Upper lobe of right lung (tissue), 1 donor: ENCODE measurements at places on chromosomes 4 and X.

DNA sequence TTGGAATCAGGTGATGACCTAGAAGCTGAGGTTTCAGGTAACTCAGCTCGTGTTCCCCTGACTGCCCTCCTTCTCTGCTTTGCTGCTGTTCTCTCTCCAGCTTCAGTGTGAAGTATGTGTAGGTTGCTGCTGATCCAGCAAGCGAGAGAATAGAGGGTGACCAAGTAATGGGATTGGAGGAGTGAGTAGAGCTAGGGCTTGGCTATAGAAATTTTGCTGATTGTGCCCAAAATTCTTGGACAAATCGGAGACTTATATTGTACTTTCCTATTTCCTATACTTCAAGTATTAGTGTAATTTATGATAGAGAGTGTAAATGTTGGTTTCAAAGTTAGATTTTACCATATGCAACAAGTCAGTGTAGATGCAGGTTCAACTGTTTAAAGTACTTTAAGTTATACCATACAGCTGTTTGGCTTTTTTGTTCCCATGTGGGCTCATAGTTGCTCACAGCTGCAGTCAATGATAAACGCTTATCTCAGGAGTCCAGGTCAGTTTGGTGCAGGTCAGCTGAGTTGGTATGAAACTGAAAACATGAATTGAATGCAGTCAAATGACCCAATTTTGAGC, 48.0 kb downstream of the RAPGEF2 start:
- no peaks in the 10 kb centered on the region for H3K27me3 ChIP-seq
- no peak overlapping the region for H3K27ac ChIP-seq
- H3K36me3 ChIP-seq: no peaks in the 10 kb centered on the region
- H3K4me1 ChIP-seq: peaks cover 17% of the 10 kb centered on the region
- no peak for DNase-seq
- no peak overlapping the region for H3K4me3 ChIP-seq

DNA sequence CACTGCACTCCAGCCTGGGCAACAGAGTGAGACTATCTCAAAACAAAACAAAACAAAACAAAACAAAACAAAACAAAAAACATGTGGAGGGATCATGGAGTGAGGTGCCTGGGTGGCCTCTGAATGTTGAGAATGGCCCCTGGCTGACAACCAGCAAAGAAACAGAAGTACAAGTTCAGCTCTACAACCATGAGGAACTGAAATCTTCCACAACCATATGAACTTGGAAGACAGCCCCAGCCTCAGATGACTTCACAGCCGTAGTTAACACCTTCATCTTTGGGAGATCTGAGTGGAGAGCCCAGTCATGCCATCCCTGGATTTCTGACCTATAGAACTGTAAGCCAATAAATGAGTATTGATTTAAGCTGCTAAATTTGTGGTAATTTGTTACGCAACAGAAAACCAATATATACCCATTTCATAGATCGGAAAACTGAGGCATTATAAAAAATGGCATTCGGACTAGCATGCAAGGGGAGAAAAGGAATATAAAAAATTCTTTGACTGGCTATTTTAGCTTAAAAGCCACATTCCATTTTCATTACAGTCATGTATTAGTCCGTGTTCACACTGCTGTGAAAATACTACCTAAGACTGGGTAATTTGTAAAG, 138.7 kb upstream of the RAPGEF2 start:
- H3K27ac ChIP-seq: no peak overlapping the region
- no peak for DNase-seq
- no peak overlapping the region for H3K4me3 ChIP-seq
- no peaks in the 10 kb centered on the region for H3K4me1 ChIP-seq

DNA sequence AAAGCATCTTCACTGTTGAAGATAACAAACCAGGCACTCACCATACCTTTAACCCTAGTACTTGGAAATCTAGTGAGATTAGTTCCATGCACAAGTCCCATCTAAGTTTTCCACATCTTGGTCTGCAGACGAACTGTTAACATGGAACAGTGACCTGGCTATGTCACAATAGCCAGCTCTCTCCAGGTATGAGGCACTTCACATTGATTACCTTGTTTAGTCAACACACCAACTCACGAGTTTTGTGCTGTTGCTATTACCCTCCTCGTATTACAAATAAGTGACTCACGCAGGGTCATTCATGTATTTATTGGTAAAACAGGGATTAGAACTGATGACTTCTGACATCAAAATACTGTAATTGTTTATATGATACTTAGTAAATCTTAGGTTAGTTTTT, 36.4 kb upstream of the FRAS1 start:
- H3K27ac ChIP-seq: no peak overlapping the region
- no peaks in the 10 kb centered on the region for H3K4me1 ChIP-seq
- DNase-seq: no peak
- no peaks in the 10 kb centered on the region for H3K36me3 ChIP-seq
- no peaks in the 10 kb centered on the region for H3K27me3 ChIP-seq
- no peak overlapping the region for H3K4me3 ChIP-seq

GRCh38 chr4:66804979-66805378, 740.3 kb downstream of the CENPC start:
- H3K36me3 ChIP-seq: no peaks in the 10 kb centered on the region
- no peak for DNase-seq
- no peak overlapping the region for H3K27ac ChIP-seq

GRCh38 chrX:150363561-150364346, 637 bp downstream of the MAMLD1 start:
- H3K36me3 ChIP-seq: no peaks in the 10 kb centered on the region
- DNase-seq: peak; percentile 68
- peak overlapping the region; percentile 74 for H3K27ac ChIP-seq

GRCh38 chr4:153521999-153522801, 56.0 kb downstream of the TMEM131L start:
- H3K27ac ChIP-seq: no peak overlapping the region
- H3K36me3 ChIP-seq: no peaks in the 10 kb centered on the region
- no peaks in the 10 kb centered on the region for H3K27me3 ChIP-seq
- no peak overlapping the region for H3K4me3 ChIP-seq

- DNase-seq: no peak
- H3K4me3 ChIP-seq: no peak overlapping the region
- no peak overlapping the region for H3K27ac ChIP-seq
These were observed 259.8 kb downstream of the FBXO8 start for GRCh38 chr4:174023641-174024040.

- no peak for DNase-seq
- H3K4me1 ChIP-seq: peaks cover 16% of the 10 kb centered on the region
- no peak overlapping the region for H3K4me3 ChIP-seq
- H3K27me3 ChIP-seq: no peaks in the 10 kb centered on the region
- no peaks in the 10 kb centered on the region for H3K36me3 ChIP-seq
These were observed 61.2 kb downstream of the TRIM2 start for GRCh38 chr4:153265306-153266047.

- no peaks in the 10 kb centered on the region for H3K4me1 ChIP-seq
- DNase-seq: no peak
- H3K27me3 ChIP-seq: no peaks in the 10 kb centered on the region
- H3K36me3 ChIP-seq: no peaks in the 10 kb centered on the region
These were observed 121.7 kb upstream of the ETNPPL start for GRCh38 chr4:108884596-108884995.

DNA sequence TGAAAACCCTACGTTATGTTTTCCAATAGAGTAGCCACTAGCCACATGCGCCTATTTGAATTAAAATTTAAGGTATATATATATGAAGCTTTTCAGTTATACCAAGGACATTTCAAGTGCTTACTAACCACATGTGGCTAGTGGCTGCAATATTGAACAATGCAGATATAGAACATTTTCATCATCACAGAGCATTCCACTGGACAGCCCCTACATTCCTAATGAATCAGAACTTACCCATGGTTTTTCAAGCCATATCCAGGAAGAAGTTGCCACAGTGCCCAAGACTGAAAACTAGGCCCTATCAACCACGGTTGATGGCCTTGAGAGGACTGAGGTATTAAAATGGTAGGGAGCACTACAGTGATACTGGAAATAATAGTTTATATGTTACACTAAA, 29.7 kb downstream of the NEK1 start:
- no peaks in the 10 kb centered on the region for H3K27me3 ChIP-seq
- no peak overlapping the region for H3K4me3 ChIP-seq
- no peak for DNase-seq
- peaks cover 40% of the 10 kb centered on the region for H3K36me3 ChIP-seq
- no peaks in the 10 kb centered on the region for H3K4me1 ChIP-seq
- H3K27ac ChIP-seq: no peak overlapping the region

GRCh38 chr4:99013884-99014523, 18.5 kb downstream of the METAP1 start:
- no peak for DNase-seq
- no peak overlapping the region for H3K27ac ChIP-seq
- H3K36me3 ChIP-seq: no peaks in the 10 kb centered on the region
- H3K27me3 ChIP-seq: no peaks in the 10 kb centered on the region

DNA sequence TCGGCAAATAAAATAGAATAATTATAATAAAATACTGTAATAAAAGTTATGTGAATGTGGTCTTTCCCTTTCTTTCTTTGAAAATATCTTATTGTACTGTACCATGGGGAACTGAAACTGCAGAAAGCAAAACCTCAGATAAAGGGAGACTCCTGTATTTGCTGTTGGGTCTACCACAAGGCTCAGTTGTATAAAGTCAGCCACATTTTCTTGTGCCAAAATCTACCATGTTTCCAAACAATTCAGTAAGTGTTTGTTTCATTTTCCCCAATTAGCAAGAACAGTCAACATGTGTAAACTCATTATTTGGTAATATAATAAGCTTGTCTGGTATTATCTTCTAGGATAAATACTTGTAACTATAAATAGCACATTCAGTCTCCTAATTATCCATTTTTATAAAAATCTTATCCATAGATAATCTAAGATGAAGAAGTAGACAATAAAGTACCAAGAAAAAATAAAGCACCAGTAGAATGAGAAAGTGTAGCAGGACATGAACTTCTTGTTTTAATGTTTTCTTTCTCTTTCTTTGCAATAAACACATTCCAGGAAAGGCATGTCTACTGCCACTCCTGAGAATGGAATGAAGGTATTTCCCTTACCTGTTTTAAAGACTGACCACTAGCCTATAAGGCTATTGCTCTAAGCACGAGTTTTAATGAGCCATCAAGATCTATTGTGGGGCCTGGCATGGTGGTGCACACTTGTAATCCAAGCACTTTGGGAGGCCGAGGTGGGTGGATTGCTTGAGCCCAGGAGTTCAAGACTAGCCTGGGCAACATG, 15.0 kb upstream of the OTUD4 start:
- DNase-seq: no peak
- no peak overlapping the region for H3K4me3 ChIP-seq
- no peaks in the 10 kb centered on the region for H3K36me3 ChIP-seq

DNA sequence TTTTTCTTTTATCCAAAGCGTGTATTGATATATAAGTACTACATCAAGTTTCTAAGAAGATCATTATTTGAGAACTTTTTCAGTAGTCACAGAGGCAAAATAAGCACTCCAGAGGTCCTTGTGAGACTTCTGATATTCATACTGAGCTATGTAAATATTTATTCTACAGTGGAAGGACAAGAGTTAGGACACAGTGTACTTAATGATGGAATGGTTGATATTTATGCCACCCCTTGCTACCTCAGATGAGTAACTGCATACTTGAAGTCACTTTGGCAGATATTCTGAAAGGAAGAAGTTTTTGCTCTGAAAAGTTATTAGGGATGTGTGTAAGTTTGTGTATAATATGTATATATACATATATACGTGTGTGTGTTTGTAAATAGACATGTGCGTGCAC, 30.3 kb downstream of the MAGEA1 start:
- no peaks in the 10 kb centered on the region for H3K27me3 ChIP-seq
- H3K36me3 ChIP-seq: no peaks in the 10 kb centered on the region
- no peaks in the 10 kb centered on the region for H3K4me1 ChIP-seq

DNA sequence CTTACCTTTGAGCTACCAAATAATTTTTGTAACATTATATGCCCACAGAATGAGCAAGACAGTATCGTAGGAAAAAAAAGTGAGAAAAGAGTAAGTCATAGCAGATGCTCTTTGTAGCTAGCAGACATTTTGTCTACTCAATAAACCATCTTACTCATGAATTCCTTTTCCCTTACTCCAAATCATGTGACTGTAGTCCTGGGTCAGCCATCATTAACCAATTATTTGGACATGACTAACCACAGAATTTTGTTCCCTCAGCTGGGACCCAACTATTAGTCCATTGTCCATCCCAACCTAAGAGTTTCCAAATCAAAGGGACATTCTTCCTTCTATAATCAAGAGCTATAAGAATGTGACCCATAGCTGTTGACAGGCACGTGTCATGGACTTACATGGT, 11.4 kb downstream of the UBE2D3 start:
- no peak overlapping the region for H3K27ac ChIP-seq
- peaks cover 98% of the 10 kb centered on the region for H3K4me1 ChIP-seq
- no peaks in the 10 kb centered on the region for H3K27me3 ChIP-seq
- peaks cover 18% of the 10 kb centered on the region for H3K36me3 ChIP-seq
- H3K4me3 ChIP-seq: no peak overlapping the region
- no peak for DNase-seq

- DNase-seq: no peak
- no peaks in the 10 kb centered on the region for H3K36me3 ChIP-seq
- H3K4me1 ChIP-seq: peaks cover 7% of the 10 kb centered on the region
- no peak overlapping the region for H3K27ac ChIP-seq
- no peak overlapping the region for H3K4me3 ChIP-seq
- H3K27me3 ChIP-seq: no peaks in the 10 kb centered on the region
These were observed 10.9 kb upstream of the WFS1 start for GRCh38 chr4:6258741-6259140.

GRCh38 chr4:8725845-8726244, 133.3 kb downstream of the CPZ start:
- no peaks in the 10 kb centered on the region for H3K4me1 ChIP-seq
- peak; percentile 32 for DNase-seq
- peaks cover 10% of the 10 kb centered on the region for H3K27me3 ChIP-seq
- H3K36me3 ChIP-seq: no peaks in the 10 kb centered on the region
- no peak overlapping the region for H3K4me3 ChIP-seq

DNA sequence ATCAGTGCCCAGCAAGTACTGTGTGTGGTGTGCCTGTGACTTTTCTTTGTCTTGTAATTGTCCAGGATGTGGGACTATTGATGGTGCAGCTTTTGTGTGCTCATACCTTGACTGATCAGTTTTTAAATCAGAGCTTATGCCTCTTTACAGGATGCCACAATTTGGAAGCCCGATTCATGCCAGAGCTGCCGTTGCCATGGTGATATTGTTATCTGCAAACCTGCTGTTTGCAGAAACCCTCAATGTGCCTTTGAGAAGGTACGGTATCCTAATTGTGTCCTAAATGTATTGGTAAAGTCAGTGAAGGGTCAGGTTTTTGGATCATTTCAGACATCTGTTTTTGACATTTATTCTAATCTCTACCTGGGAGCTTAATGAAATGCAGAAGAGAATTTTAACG, 180.2 kb downstream of the FRAS1 start:
- no peak overlapping the region for H3K27ac ChIP-seq
- DNase-seq: no peak
- H3K4me3 ChIP-seq: no peak overlapping the region
- no peaks in the 10 kb centered on the region for H3K36me3 ChIP-seq
- H3K27me3 ChIP-seq: no peaks in the 10 kb centered on the region

- H3K27ac ChIP-seq: no peak overlapping the region
- H3K36me3 ChIP-seq: no peaks in the 10 kb centered on the region
- H3K4me3 ChIP-seq: no peak overlapping the region
- no peaks in the 10 kb centered on the region for H3K27me3 ChIP-seq
- DNase-seq: no peak
These were observed 217.8 kb upstream of the NDST4 start for GRCh38 chr4:115331241-115331640.

GRCh38 chr4:38090455-38091246, 130.5 kb downstream of the PTTG2 start:
- no peak overlapping the region for H3K27ac ChIP-seq
- no peaks in the 10 kb centered on the region for H3K27me3 ChIP-seq
- H3K4me1 ChIP-seq: no peaks in the 10 kb centered on the region
- H3K4me3 ChIP-seq: no peak overlapping the region
- DNase-seq: no peak
